Mammary epithelial cell (primary cell): ENCODE measurements at places on chromosomes 2 and 18. TPM values are rescaled to one million over a fixed set of nuclear protein-coding genes. Genes with fewer than 3 reads are reported as not detected.
A peak's percentile ranks its signal among the peaks of the same experiment; 100 is the strongest.

Gene KHK
- 2.1 TPM in 1 of 2 replicates, not detected in the other for total RNA-seq

DNA sequence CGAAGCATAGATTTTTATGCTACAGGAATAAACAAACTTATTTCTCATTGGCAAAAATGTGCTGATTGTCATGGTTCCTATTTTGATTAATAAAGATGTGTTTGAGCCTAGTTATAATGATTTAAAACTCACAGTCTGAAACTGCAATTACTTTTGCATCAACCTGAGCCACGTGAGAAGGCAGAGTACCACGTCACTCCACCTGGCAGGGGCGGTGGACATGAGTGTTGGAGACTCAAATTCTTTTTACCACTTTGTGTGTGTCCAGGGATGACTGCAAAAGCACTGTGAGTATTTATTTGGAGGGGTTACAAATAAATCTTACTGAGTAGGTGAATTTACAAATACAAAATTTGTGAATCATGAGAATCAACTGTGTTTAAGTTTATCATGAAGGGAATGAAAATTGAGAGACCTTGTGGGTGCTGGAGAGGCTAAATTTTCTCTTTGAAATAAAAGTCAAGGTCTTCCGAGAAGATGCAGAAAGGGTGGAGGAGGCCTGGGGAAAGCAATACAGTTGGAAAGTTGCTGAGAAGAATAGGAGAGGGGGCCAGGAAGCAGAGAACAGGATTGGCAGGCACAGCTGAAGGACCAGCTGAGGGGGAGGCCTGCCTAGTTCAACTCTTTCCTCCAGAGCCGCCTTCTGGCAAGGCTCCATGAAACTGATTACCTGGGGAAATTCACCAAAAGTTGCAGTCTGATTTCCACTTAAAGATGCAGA lies 316.4 kb downstream of the MYCN start:
- no peak for DNase-seq

Gene ANKRD36C
- 26.1 and 37.0 TPM in 2 replicates for total RNA-seq

GRCh38 chr2:64768491-64769005 lies 114.8 kb upstream of the SERTAD2 start:
- DNase-seq, result peak; percentile 48

DNA sequence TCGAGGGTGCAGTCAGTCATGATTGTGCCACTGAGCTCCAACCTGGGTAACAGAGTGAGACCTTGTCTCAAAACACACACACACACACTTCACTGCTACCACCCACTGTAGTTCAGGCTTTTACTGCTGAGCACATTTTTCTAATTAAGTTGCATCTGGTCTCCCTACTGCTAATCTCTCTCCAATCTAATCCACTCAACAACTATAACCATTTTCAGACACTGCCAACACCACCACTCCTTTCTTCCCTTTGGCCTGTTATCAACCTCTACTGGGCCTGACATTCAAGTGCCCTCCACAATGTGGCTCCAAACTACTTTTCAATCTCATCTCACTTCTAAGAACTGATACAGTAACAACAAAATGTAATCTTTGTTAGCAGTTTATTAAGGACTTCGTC lies 44.8 kb downstream of the RMP24 start:
- no peak for DNase-seq

DNA sequence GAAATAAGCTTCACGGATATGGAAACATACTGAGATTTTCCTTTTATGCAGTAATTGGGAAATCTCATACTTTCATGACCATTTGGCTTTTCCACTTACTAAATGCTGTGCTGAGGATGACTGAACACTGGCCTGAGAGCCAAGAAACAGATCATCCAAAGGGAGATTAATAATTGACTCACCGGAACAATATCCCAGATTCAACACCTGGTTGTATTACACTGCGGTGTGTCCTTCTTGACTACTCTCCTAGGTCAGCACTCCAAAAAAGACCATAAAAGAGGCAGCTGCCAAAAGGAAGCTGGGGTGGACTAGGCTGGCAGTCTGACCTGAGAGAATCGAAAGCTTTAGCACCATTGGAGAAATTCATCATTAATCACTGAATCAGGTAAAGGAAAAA lies 469.1 kb downstream of the CBLN2 start:
- no peak for DNase-seq

GRCh38 chr2:84970868-84971509 lies at the start of gene KCMF1:
KCMF1 (plus strand) TSS chr2:84971161; CDS start chr2:84971452, 291 bp downstream.
- DNase-seq, result peak; percentile 77

Gene B4GALT6
- 17.1 and 18.9 TPM in 2 replicates for total RNA-seq

Gene C2orf78
- not detected in 2 replicates for total RNA-seq

Gene VAMP8
- total RNA-seq, result 94.0 TPM

DNA sequence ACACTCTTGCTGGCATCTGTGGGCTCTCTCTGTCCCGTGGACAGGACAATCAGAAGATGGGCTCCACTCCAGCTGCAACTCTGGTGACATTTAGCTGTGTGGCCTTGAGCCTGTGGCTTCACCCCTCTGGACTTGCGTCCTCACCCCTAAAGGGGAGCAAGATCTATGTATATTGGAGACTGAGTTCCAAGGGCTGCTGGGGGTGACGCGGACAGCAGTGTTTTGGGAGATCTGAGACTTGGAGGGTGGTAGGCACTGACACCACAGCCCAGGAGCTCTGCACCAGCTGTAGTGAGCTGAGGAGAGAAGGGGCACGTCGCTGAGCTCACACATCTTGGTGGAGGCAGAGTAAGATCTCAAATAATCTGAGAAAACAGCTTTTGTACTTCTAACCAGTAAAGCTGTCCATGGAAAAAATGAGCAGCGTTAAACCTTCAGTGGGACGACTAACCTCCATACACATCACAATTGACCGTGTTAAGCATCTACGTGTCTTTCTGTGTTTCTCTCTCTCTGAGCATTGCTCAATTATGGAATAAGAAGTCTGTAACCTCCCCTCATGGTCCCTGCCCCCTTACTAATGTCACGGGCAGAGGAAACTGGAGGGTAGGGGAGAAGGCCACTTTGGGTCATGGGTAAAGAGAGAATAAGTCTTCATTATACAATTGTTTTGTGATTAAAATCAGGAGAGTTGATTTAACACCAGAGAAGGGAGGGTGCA lies 85.8 kb downstream of the SH3RF3 start:
- DNase-seq, result no peak

GRCh38 chr2:30110773-30111172 lies 36.0 kb upstream of the YPEL5 start:
- peak; percentile 49 for DNase-seq

GRCh38 chr2:143468341-143468888 lies 339.2 kb downstream of the ARHGAP15 start:
- DNase-seq, result no peak

DNA sequence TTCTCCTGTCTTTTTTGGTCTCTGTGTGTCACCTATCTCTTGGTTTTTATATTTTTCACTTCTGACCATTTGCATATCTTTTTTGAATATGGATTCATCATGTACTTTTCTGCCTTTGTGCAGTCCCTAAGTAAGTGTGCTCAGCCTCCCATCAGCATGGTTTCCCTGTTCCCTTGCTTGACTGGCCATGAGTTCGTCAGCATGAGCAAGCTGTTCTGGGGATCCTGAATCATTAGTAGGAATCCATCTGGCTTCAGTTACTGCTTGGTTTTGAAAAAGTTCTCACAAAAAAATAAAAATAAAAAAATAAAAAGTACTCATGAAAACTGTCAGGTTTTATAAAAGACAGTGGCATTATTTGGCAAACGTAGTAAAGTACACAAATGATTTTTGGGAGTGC lies 144.1 kb downstream of the NCOA1 start:
- no peak for DNase-seq

DNA sequence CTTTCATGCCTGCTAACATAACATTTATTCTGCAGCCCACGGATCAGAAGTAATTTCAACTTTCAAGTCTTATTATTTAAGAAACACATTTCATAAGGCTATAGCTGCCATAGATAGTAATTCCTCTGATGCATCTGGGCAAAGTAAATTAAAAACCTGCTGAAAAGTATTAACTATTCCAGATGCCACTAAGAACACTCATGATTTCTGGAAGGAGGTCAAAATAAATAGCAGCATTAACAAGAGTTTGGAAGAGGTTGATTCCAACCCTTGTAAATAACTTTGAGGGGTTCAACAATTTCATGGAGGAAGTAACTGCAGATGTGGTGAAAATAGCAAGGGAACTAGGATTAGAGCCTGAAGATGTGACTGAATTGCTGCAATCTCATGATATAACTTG lies 77.6 kb downstream of the CCDC148 start:
- DNase-seq, result no peak

DNA sequence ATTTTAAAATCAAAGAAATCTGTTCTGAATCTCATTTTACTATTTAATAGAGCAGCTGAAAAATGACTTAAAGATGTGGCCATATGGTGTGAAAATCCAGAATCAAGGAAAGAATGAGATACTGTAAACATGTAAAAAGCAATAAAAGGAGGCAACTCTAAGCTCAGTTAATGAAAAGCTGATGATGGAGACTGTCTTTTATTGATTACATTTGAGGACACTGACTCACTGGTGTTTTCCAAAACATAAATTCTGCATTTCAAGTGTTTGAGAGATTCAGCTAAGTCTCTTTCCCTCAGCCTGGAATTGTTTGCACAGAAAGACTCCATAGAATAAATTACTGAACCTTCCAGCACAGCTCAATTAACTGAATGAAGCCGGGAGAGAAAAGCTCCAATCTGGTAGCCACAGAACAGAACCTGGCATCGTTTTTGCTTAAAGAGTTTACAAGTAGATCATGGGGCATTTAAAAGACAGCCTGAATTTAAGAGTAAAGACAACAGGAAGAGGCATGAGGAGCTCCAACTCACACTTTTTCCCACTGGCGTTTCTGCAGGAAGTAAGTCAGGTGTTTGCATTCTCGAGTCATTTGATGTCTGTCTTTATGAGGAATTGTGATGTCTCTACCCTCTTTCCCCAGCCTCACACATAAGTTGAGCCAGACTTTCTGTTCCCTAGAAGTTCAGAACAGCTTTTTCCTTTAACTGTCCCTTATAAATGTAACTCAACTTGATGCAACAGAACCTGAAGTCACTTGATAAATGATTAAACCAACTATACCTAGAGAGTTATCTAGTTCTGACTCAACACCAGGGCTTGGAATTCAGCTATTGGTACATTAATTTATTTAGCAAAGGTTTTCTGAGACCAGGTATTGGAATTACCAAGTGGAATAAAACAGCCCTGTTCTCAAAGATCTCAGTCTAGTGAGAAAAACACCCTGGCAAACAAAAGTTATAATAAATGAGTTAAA lies 53.3 kb downstream of the FTCDNL1 start:
- DNase-seq, result no peak

Gene MOGAT1
- total RNA-seq, result not detected

GRCh38 chr2:39779341-39779851 lies 338 bp upstream of the THUMPD2 start:
- DNase-seq, result no peak

DNA sequence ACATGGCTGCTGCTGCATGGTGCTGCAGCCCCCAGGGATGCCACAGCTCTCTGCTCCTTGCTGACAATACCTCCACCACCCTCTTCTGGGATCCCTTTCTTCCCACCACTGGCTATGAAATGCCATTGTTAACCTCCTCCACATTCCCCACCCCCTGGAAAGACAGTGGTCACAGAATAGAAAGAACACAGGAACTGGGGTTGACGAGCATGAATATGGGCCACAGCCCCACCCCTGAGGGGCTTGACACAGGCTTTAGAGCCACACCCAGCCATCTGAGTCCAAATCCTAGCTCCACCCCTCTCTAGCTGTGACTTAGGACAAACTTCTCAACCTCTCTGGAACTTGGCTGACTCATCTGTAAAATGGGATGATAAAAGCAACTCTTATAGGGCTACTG lies 47.3 kb downstream of the TMEM163 start:
- DNase-seq, result no peak

Gene MAP2
- 10.5 and 22.2 TPM in 2 replicates for total RNA-seq

- DNase-seq, result no peak
Observed at GRCh38 chr2:29006092-29006979, 25.2 kb downstream of the TOGARAM2 start.

DNA sequence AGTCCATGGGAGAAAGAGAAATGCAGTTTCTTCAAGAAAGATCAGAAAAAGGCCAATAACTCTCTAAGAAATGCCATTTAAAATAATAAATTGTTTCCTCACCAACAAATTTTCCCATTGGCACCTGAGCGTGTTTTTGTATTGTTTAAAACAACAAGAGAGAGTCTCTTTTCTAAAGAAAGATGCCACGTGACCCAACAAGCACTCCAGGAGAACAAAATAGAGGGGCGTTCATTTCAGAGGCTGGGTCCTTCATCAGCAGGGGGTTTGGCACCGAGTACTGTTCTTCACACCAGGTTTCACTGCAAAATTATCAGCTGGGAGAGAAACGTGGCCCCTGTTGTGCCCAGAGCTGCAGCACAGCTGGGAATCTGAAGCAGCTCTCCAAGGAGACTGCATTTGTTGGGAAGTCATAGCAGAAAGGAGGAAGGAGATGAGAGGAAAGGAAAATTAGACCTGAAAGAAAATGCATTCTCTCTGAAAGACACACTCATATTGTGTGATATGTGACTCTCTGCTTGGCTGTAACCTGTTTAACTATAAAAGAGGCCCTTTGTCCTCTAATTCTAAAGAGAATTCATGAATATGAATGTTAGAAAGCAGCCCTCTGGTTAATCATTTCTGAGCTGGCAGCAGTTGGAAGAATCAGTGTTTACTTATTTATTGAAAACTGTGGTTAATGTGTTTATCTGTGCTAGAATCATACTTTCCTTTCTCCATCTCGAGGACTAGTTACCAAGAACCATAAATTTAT lies 205.3 kb upstream of the CDH20 start:
- no peak for DNase-seq

Gene AAMP
- 80.2 TPM for total RNA-seq

DNA sequence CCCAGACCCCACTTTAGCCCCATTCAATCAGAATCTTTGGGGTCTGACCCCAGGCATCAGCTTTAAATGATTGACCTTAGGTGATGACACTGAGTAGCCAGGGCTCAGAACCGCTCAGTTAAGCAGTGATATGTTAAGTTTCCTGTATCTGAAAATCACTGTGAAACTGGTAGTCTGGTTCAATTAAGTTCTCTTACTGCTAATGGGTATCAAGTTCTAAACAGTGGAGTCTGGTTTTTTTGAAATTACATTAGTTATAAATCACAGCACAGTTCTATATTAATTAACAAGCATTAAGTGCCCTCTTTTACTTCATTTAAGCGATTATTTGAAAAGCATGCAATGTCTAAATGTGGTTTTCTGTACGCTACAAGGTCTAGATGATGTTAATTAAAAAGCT lies 117.9 kb downstream of the HAUS1 start:
- DNase-seq, result no peak

Gene FEV
- not detected in 2 replicates for total RNA-seq

Gene TMEM178A
- 0.19 and 0.61 TPM in 2 replicates for total RNA-seq

Gene SULT1C2
- total RNA-seq, result not detected

Gene TUBA3E
- total RNA-seq, result not detected

Gene MLPH
- 2.8 TPM for total RNA-seq

Gene GRHL1
- 6.0 TPM for total RNA-seq

Gene GKN1
- total RNA-seq, result not detected

- DNase-seq, result no peak
Observed at GRCh38 chr2:235685024-235685721, 191.3 kb downstream of the AGAP1 start.

GRCh38 chr2:44949329-44950151 lies 8.0 kb downstream of the SIX3 start:
- DNase-seq, result no peak

- no peak for DNase-seq
Observed at GRCh38 chr2:42055573-42056514, 8.0 kb downstream of the PKDCC start.
